ENCODE measurements at places on chromosomes 2 and 18.
A peak's percentile ranks its signal among the peaks of the same experiment; 100 is the strongest.

GRCh38 chr2:36351736-36352349 lies 3.7 kb upstream of the CRIM1 start:
- no peak for DNase-seq

GRCh38 chr2:120287183-120288015 lies 34.7 kb downstream of the RALB start:
- no peak for DNase-seq

GRCh38 chr2:46695283-46695682 lies 215.9 kb downstream of the TMEM247 start:
- no peak for DNase-seq

DNA sequence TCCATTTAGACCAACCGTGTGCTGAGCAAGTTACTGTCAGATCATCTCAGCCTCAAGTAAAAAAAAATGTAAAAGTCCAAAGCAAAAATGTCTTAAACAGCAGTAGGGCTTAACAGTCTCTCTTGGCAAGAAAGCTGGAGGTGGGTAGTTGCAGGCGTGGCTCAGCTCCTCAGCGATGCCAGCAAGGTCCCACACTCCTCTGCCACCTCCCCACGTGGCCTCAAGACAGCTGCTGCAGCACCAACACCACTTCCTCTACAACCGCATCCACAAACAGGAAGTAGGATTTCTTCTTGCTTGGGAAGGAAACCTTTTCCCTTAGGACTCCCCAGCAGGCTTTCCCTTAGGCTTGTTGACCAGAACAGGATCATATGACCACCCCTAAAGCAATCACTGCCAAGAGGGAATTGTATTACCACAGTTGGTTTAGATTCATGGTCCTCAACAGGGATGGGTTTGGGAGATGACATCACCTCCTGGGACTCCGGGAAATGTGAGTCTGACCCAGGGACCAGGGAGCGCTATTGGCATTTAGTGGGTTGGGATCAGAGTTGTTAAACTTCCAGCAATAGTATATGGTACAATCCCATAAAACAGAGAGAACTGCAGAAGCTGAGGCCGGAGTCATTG lies 97.1 kb downstream of the MAPK4 start:
- no peak for DNase-seq

DNA sequence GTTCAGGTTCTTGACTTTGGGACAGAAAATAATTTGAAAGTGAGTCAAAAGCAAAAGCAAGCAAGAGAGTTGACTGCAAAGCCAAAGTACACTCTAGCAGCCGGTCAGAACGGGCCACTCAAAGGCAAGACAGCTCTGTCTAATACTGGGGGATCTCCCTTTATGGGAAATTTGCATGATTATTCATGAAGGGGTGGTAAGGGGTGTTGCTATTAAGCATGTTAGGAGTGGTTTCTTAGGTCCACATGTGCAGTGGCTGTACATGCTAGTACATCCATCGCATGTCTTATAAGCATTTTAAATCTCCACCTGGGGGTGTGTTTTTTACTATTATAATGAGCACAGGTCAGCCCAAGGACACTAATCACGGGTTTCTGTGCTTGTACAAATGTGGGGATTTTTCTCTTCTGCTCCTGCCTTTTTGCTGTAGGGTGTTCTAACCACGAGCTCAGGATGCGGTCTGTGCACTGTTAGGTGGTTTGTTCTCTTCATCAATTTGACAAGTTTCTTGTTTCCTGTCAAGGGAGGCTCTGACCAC lies 60.2 kb upstream of the SPP2 start:
- no peak for DNase-seq

- DNase-seq, result no peak
Measured at GRCh38 chr18:79692886-79693285, 13.3 kb downstream of the CTDP1 start.

DNA sequence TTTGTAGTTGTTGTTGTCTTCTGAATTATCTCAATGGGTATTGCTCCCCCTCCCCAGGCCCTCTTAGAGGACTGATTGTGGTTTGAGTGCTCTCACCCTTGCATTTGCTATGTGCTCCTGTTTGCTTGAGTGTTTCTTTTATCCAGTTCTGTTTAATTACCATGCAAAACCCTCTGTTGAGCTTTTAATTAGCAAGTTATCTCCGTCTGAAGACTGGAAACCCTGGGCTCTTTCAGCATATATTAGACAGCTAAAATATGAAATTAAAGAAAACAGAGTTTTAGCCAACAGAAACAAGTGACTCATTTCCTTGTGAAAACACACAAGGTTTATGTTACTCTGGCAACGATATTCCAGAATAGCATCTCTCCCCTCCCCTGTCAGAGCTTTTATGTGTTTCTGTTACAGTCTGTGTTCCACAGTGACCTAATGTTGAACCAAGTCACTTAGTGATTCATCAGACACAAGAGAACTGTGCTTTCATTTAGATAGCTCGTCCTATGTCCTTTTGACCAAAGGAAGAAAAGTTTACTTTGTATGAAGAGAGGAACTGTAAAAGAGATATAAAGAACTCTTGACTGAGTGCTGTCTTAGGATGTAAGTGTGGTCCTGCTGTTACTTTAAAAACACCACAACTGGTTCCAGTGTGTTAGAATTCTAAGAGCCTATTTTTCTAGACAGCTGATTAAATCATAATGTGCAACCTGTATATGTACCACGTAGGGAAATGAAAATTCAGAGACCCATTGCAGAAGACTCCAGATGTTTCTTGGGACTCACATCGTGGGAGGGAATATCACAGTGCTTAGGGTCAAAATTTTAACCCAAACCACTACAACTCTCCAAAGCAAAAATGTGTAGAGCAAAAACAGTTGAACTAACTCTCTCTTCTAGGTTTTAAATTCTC lies 172.8 kb upstream of the RBMS1 start:
- DNase-seq, result peak; percentile 70

DNA sequence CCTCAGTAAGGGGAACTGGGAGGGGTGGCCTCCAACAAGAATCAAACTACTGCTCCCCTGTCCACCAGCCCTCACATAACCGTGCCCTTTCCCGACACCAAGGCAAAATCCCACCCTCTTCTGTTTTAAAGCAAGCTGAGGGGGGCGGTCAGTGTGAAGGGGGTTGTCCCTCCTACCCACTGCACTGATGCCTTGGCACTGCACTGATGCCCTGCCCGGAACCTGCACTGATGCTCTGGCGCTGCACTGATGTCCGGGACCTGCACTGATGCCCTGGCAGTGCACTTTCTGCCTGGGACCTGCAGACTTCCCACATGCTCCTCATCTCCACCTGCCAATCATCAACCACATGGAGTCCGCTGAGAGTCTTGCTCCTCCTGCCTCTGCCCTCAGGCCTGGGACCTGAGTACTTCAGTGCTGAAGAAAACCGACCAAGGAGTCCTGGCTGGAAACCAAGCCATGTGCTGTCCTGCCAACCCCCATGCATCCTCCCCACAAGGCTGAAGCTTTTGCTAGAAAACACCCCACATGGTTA lies 179.5 kb downstream of the SMAD2 start:
- DNase-seq, result no peak

DNA sequence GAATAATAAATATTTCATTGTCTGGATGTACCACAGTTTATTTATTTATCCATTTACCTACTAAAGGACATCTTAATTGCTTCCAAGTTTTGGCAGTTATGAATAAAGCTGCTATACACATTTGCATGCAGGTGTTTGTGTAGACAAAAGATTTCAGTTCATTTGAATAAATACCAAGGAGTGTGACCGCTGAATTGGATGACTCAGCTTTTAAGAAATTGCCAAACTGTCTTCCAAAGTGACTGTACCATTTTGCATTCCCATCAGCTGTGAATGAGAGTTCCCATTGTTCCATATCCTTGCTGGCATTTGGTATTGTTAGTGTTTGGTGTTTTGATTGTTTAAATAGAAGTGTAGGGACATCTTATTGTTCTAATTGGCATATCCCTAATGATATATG lies 36.2 kb upstream of the FMNL2 start:
- DNase-seq, result no peak

DNA sequence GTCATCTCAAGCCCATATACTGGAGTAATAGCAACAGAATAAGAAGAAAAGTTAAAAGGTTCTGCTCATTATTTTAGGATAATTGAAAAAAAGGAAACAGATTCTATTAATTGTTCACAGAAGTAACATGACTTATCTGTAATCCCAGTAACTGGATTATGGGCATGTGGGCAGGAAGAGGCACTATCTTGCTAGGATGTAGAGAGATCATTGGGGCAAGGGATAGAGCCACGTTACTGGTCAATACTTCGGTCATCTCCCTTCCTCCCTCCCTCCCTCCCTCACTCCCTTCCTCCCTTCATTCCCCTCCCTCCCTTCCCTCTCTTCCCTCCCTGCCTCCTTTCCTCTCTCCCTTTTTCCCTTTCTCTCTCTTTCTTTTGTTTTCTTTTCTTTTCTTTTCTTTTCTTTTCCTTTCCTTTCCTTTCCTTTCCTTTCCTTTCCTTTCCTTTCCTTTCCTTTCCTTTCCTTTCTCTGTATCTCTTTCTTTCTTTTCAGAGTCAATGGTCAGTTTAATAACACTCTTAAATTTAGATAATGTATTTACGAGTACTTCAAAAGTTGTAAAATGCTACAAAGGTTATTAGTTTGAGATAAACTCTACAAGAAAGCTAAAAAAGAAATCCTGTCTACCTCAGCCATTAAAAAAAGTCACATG lies 82.8 kb downstream of the FHOD3 start:
- no peak for DNase-seq

- DNase-seq, result no peak
Measured at GRCh38 chr2:16434393-16434792, 231.2 kb downstream of the CYRIA start.

- DNase-seq, result no peak
Measured at GRCh38 chr18:67840379-67840778, 323.9 kb upstream of the DSEL start.

DNA sequence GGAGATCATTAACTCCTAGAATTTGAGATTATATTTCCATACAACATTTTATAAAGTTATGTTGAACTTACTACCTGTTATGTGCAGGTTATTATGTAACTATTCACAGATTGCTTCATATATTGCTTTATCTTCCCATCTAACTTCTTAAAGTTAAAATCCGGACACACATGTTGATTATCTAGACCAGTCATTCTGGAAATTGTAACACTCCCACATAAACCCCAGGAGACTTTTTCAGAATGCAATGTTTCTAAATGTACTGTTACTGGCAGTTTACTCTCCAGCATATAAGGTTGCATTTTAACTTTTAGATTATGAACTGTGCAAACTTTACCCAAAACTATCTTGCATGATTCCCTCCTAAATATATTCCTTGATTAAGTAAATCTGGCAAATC lies 70.5 kb upstream of the FAM117B start:
- no peak for DNase-seq

GRCh38 chr18:12963069-12963468 lies 15.3 kb downstream of the SEH1L start:
- no peak for DNase-seq

- DNase-seq, result no peak
Measured at GRCh38 chr2:212548455-212548819, 9.8 kb upstream of the ERBB4 start.

DNA sequence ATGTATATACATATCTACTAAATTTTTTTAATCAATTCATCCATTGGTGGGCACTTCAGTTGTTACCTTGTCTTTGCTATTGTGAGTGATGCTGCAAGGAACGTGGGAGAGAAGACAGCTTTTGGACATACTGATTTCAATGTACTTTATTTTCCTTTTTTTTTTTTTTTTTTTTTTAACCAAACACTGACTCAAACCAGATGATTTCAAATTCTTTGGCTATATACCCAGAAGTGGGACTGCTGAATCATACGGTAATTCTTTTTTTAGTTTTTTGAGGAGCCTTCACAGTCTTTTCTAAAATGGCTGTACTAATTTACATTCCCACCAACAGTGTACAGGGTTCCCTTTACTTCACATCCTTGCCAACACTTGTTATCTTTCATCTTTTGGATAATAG lies 204.7 kb downstream of the INSIG2 start:
- DNase-seq, result no peak

DNA sequence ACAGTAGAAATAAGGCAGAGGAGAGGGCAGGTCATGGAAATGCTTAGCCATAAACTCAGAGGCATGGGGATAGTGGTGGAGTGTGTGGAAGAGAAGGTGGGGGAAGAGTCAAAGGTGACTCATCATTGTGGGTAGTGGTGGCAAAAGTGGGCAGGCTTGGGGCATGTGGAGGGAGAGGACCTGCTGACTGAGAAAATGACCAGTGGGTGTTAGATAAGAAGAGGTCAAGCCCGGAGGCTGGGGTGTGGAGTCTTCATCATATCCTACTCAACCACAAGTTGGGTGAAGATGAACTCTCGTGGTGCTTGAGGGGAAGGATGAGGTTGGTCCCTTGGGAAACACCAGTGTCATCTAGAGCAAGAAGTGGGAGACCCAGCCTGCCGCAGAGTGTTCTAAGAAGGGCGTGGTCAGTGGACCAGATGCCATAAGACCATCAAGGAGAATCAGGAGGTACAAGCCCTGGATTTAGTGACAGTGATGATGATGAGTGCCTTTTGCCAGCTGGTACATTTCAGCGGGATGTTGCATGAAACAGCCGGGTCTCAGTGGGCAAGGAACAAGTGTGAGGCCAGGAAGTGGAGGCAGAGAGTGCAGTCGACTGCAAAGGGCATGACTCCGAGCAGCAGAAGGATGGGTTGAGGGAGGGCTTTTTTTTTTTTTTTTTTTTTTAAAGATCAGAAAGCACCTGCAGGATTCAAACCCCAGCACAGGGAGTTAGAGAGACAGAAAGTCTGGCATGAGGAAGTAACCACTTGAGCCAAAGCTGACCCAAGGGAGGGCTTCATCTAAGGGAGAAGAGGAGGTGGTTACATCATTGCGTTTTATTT lies 122.6 kb upstream of the SPRED2 start:
- peak; percentile 17 for DNase-seq

- peak; percentile 35 for DNase-seq
Measured at GRCh38 chr2:143259368-143259958, 130.2 kb downstream of the ARHGAP15 start.

DNA sequence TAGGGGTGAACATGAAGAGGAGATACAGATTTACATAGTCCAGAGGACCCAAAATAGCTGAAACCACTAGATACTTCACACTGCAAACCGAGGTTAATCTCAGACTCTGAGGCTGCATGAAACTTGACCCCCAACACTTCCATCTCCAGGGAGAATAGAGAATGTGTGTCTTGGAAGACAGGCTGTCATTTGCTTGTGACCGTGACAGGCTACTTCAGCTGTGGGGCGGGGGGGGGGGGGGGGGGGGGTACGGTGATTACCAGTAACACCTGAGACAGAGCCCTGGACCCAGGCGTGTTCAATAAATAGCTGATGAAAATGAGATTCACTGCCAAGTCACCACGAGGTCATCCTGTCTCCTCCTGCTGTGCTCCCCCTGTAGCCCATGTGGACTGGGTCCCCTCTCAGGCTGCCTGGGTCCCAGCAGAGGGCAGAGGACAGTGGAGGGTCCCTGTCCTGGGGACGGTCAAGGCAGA lies 5.7 kb upstream of the KLHL29 start:
- DNase-seq, result no peak

DNA sequence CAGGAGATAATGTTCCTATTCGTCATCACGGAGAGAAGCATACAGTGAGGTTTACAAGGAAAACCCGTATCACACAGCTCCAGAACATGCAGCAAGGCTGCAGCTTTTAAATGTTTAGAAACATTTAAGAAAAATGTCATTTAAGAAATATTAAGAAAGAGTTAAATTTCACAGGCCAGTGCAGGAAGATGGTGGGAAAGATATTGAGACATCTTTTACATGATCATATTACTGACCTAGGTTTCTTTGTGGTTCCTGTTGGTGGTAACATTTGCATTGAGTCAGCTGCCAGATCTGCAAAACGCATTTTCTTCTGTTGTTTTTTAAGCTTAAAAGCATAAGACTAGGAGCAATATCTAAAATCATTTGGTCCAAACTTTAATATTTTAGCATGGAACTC lies 44.9 kb downstream of the CPO start:
- DNase-seq, result no peak

- no peak for DNase-seq
Measured at GRCh38 chr2:190129421-190130199, 67.1 kb upstream of the MSTN start.

GRCh38 chr2:8219096-8219495 lies 462.8 kb upstream of the ID2 start:
- no peak for DNase-seq

All from HS-27A (cell line).